Peyer's patch (tissue), 4 donors: ENCODE measurements at places on chromosomes 12 and 14. TPM values are rescaled to one million over a fixed set of nuclear protein-coding genes. Genes with fewer than 3 reads are reported as not detected.

The TCL1B gene
- total RNA-seq = not detected

DNA sequence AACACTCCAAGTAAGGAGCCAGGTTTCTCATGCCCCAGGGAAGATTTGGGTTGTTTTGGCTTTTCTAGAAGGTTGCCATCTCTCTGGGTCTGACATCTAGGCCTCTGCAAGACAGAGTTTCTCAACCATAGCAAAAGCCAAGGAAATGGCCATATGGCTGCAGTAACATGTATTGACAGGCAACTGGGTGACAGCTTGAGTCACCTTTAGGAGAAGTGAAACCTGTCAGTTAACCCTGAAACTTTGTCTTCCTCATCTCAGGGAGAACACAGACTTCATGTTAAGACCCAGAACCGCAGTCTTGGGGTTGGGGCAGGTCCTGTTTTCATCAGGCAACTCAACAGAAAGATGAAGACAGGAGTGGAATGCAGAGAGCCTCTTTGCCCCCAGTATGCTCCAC is 46.0 kb upstream of the PLBD1 start:
- peak; percentile 60 for DNase-seq

DNA sequence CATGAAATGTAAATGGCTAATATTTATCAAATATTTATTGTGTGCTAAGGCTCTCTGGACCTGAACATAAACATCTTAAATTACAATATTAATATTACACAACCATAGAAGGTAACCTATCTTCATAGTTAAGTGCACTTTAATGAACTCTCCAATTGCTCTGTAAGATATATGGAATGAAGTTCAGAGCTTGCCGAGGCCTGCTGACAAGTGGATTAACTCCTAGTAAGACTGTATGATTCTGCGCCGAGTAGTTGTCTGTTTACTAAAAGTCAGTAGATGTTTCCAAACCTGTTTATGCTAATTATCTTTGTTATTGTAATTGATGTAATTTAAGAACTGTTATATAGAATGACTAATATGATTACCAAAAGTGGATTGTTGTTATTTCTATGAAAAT is 77.2 kb downstream of the PTPRR start:
- DNase-seq = no peak

DNA sequence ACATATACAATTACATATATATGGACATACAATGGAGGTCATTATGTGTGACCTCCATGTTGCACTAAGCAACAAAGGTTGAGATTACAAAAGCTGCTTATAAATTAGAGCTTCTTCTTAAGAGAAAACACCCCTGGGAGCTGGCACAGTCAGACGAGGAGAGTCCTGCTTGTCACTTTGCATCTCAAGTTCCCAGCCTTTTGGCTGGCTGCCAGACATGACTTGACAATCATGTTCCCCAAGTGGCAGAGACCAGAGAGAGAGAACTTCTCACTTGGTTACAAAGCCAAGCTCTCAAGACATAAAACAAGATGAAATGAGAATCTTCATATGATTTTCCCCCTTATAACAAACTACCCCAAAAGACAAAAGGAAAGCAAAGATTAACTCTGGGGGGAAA is 8.5 kb upstream of the SYNJ2BP start:
- DNase-seq = no peak

DNA sequence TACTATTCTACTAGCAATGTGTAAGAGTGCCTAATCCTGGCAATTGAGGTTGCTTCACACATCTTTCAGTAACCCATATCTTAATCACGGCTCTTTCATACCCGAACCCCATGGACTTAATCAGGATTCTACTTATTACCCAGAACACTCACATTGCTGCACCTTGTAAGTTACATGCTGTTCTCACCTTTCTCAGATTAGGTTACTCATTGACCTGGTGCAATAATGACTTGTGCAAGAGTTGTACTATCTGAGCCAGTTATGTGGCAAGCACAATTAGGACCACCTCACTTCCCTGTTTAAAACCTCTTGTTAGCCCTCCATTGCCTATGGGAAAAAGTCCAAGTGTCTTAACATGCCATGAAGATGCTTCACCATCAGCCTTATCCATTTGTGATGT is 306.7 kb upstream of the E2F7 start:
- no peak for DNase-seq

GRCh38 chr12:38906482-38907200 is 1.2 kb upstream of the CPNE8 start:
- DNase-seq = peak; percentile 88
